ENCODE measurements at places on chromosomes 5 and 9. TPM values are rescaled to one million over a fixed set of nuclear protein-coding genes. Genes with fewer than 3 reads are reported as not detected.

- no peak for DNase-seq
These were observed 18.2 kb upstream of the ZNF618 start for GRCh38 chr9:113857875-113858274.

- peak; percentile 30 for DNase-seq
These were observed 3.3 kb upstream of the SLC6A19 start for GRCh38 chr5:1197876-1198666.

GRCh38 chr5:72194846-72195245 is 87.6 kb downstream of the MAP1B start:
- DNase-seq, result no peak

DNA sequence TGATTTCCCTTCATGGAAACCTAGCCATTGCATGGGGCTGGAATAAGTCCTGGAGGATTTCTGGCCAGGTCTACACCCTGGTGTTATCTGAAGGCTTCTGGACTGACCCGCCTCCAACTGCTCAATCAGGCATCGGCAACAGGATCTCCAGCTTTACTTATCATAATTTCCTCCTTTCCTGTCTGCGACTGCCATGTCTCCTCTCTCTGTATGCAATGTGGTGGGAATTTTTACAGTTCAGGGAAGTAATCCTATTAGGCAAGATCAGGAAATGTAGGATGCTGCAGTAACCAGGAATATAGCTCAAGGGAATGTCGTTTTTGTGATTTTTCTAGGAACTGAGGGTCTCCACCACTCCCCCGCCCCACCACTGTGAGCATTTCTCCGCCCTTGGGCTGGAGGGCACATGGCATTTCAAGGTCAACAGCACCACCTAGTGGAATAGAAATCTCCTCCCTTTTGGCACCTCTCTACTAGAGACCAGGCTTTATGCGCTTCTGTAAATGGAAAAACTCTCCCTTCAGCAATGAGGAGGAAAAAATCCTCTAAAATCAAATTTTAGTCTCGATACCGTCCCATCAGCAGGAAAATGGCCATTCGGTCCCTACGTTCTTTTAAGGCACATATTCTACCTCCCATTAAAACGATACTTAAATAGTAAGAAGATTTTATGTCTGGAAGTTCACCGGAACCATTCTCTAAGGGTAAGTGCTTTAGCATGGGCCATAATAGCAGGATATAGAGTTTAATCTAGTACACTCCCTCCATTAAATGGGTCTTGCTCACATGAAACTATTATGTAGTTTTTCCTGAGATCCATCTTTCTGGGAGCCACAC is 93.0 kb downstream of the YTHDC2 start:
- DNase-seq, result no peak

- no peak for DNase-seq
These were observed 432 bp downstream of the STARD4 start for GRCh38 chr5:111511831-111512374.

DNA sequence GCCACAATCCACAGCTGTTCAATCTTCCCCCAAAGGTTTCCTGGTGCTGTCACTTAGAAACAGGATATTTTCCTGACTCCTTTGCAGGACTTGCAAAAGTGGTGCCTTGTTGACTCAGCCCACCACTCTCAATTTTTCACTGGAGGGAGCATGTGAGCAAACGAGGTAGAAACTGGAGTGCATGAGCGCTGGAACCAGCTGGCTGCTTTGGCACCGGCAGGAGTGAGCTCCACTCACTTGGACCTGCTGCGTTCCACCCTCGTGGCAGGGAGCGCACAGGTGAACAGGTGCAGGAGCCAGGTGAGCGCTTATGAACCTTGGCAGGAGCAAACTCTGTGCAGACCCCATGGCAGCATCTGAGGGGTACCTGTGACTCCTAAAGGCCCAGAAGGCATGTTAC is 364.1 kb upstream of the RORB start:
- DNase-seq, result no peak

DNA sequence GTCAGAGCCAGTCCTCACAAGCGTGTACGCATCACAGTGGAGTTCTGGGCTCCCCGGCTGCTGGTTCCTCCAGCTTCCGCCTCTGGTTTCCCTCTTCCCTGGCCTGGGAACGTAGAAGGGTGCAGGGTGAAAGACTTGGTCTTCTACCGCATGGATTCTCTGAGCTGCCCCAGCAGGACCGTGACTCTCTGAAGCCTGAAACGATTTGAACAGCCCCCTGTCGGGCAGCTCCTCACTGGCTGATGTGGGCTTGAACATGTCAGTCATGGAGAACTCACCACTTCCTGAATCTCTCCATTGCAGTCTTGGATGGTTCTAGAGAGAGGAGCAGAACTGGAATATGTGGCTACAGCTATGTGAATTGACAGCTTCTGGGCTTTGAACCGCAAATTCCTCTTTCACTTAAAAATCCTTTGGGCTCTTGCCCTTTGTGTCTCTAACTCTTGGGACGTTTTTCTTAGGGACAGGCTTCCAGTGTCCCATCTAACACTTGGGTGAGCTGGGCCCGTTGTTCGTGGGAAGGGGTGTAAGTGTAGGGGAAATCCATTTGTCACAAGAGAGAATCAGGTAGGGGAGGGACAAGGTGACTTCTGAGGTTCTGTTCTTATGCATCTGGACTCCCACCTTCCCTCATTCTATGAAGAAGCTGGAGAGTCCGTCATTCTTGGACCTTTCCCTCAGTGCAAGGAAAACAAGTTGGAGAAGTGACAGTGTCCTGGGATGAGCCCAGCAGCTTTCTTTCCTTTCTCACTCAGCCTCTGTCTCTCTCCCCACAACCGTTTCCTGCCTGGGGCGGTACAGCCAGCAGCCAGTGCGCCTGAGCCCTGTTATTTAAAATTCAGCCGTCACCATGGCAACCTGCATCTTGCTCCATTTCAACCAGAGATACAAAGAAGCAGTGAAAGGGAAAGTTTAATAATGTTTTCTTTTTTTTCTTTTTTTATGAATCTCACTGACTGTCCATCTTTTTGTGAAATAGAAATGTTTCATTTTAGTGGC is 84.7 kb downstream of the PTTG1 start:
- no peak for DNase-seq

GRCh38 chr5:140356853-140357725 is 2.9 kb upstream of the SLC4A9 start:
- no peak for DNase-seq

- peak; percentile 55 for DNase-seq
These were observed 21.3 kb upstream of the MEGF9 start for GRCh38 chr9:120735415-120736126.

GRCh38 chr9:136345281-136346156 is 18.0 kb downstream of the DNLZ start:
- peak; percentile 73 for DNase-seq

GRCh38 chr9:113186137-113186755 is 34.8 kb downstream of the FKBP15 start:
- no peak for DNase-seq

DNA sequence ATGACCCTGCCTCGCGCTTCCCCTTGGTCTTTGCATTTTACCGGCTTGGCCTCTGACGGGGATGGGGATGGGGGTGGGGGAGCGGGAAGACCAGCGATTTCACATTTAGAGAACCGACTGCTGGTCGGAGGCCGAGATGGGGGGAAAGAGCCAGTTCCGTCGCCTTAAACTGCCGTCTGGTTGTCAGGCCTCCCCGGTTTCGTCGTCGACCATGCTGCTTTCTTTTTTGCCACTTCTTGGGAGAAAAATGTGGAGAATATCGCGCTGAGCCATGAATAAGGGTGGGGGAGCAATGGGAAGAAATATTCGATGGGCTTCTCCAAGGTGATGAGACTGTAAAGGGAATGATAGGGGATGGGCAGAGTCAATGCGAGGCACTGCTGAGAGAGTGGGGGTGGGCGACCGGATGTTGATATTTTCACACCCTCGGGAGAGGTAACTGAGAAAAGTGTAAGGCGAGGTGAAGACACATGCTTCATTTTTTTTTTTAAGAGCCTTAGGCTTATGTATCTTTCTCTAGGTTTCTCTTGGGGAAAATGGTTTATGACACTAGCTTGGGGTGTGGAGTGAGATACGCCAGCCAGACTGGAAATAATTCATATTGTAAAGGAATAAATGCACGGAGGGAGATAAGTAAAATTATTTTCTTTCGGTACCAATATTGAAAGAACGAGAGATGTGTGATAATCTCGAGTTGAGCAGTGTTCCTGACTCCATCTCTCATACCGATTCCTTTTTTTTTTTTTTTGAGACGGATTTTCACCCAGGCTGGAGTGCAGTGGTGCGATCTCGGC is 1.1 kb downstream of the KIF2A start:
- peak; percentile 42 for DNase-seq

DNA sequence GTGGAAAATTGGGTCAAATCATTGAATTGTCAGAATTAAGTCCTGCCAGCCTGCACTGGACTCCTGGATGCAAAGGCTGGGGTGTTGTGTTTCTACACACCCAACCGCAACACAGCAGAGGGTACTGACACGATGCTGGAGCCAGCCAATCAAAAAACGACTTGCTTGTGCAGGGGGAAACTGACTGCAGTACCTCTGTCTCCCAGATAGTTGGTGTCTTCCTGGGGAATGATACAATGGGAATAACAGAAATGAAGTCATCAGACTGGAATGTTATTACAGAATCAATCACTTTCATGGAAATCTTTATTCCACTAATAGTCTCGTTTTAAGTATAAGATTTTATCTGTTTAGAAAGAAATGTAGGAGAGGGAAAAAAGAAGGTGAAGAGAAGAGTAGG is 330.3 kb downstream of the MLLT3 start:
- DNase-seq, result no peak

GRCh38 chr9:72680593-72681282 is 159.3 kb downstream of the TMC1 start:
- DNase-seq, result no peak

DNA sequence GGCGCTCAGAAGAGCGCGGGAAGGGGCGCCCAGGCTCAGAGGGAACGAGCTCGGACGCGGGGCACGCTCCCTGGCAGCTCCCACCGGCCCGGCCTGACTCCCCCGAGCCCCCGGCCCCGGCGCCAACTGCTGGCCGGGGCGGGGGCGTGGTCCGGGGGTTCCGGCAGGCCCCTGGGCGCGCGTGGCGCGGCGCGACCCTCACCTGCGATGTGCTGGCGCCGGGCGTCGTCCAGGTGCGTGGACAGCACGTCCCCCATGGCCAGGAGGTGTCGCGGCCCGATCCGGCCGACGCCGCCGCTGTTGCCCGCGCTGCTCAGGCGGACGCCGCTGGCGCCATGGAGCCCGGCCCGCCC is 43.5 kb upstream of the STXBP1 start:
- no peak for DNase-seq

- DNase-seq, result no peak
These were observed 31.6 kb downstream of the PRLR start for GRCh38 chr5:35198686-35199085.

DNA sequence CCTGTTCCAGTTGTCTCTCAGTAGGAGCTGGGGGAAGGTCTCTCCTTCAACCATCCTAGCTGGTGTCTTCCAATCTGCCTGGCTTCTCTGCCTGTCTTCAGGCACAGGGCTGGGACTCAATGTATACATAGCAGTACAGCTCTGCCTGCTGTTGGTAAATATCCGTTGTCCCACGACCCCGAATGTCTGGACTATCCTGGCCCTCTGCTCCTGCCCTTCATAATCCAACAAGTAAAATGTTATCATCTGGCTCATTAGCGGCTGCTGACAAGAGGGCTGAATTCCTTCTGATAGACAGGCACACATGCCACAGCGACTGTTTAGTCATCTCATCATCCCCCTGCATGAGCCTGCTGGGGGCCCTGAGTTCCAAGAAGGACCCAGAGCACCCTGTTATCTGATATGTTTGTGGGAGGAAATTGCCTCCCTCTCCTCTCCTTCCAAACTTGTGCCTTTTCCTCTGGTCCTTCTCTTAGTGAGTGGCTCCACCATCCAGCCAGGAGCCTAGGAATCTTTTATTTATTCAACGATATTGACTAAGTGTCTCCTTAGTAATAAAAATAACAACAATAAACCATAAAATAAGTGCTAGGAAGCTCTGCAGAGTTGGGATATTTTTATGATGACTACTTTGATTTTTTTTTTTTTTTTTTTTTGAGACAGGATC is 29.5 kb upstream of the TGFBR1 start:
- no peak for DNase-seq

GRCh38 chr9:123789554-123790292 is 140.2 kb downstream of the DENND1A start:
- no peak for DNase-seq

DNA sequence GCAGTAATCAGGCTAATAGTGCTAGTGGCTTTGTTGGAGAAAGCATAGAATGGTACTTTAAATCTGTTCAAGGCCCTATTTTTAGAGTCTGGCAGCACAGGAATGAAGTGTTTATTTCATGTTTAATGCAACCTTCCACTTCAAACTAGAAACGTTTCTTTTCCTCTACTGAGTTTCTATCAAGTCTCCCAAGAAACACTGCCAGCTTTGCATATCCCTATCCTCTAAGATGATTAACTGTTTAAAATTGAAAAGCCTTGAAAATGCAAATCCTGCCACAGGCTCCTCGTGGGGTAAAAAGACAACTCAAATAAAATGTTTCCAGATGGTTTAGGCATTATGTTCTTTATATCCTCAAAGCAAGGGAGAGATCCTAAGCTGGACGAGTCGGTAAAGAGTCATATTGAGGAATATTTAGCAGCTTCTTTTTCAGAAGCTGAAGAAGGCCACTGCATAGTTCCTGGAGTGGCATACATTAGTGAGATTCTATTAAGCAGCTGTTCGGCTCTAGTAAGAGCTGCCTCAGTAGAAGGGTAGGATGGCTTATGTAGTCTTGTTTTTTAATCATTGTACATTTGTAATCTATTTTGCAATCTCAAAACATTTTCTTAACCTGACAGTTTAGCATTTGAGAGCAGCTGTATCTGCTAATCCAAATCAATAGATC is 251.2 kb downstream of the CHSY3 start:
- DNase-seq, result no peak

GRCh38 chr9:81851340-81851739 is 76.9 kb upstream of the SPATA31D4 start:
- no peak for DNase-seq

LCN6 gene
- polyA plus RNA-seq, result 10.8 TPM

SLC36A3 gene
- not detected for polyA plus RNA-seq

PCA3 gene
- polyA plus RNA-seq, result 0.04 TPM

CD74 gene
- polyA plus RNA-seq, result 83.7 TPM

HMCN2 gene
- polyA plus RNA-seq, result 8.0 TPM

MLANA gene
- polyA plus RNA-seq, result 0.03 TPM

PAPPA gene
- polyA plus RNA-seq, result 0.07 TPM

PPP3R2 gene
- not detected for polyA plus RNA-seq

TRIM36 gene
- polyA plus RNA-seq, result 0.04 TPM

TPPP gene
- 3.3 TPM for polyA plus RNA-seq

HNRNPA0 gene
- polyA plus RNA-seq, result 13.1 TPM

Measured in psoas muscle (tissue), 8 donors.